Esophagus squamous epithelium (tissue), 5 donors: ENCODE measurements at places on chromosomes 2 and 18.

DNA sequence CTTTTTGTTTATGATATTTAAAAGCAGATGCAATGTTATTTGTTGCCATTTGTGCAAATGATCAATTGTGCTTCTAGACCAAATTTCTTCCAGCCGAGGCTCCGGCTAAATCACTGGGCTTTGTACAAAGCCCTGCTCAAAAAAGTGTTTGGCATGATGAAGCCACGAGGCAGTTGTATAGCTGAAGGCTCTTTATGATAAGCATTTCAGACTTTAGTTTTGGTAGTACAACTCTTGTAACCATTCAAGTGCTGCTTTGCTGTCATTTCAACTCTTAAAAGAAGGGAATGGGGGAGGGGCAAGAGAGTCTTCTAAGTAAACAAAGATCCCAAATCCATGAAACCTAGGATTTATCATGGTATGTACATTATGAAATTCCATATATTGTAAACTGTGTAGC, 3.3 kb upstream of the ZNF532 start:
- DNase-seq = no peak

DNA sequence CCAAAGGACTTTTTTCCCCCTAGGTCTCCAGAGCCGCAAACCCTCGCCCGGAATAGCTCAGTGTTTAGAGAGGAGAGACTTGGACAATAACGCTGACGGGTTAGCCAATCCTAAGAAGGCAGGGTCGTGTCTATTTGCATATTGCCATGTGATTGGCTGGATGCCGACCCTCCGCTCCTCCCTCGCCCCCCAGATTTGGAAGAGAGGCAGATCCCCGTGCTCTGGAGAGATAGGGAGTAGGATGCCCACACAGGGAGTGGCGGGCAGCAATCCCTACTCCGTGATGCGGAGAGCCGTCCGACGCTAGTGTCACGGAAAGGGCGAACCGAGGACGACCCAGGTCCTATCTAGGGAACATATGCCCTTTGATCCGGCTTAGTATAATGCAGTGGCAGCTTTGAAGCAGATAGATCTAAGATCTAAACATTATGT, 1.4 kb downstream of the WNT6 start:
- DNase-seq = no peak

GRCh38 chr18:47380153-47380552, 128.7 kb upstream of the SKOR2 start:
- no peak for DNase-seq

DNA sequence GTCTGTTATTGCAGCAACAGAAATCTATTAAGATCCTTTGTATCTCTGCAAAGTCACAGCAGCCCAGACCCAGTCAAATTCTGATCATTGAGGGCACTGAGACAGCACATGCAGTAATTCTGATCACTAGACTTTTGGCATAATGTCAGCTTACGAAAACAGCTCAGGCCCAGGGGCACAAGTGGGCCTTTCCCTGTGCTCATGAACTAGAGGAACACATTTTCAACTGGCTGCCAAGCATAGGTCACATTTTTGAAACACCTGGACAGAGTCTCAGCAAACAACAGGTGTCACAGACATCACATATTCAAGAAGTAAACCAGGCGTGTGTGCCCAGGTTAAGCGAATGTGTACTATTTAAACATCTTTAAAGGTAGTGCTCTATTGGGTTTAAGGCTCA, 13.7 kb downstream of the DOCK10 start:
- DNase-seq = no peak

- no peak for DNase-seq
These were observed 54.2 kb downstream of the SDC1 start for GRCh38 chr2:20170704-20171250.
